T1000 (cell line): ENCODE measurements at places on chromosomes 1 and 21.

- DNase-seq, result no peak
These were observed 536.4 kb upstream of the PTBP2 start for GRCh38 chr1:96185181-96185580.

DNA sequence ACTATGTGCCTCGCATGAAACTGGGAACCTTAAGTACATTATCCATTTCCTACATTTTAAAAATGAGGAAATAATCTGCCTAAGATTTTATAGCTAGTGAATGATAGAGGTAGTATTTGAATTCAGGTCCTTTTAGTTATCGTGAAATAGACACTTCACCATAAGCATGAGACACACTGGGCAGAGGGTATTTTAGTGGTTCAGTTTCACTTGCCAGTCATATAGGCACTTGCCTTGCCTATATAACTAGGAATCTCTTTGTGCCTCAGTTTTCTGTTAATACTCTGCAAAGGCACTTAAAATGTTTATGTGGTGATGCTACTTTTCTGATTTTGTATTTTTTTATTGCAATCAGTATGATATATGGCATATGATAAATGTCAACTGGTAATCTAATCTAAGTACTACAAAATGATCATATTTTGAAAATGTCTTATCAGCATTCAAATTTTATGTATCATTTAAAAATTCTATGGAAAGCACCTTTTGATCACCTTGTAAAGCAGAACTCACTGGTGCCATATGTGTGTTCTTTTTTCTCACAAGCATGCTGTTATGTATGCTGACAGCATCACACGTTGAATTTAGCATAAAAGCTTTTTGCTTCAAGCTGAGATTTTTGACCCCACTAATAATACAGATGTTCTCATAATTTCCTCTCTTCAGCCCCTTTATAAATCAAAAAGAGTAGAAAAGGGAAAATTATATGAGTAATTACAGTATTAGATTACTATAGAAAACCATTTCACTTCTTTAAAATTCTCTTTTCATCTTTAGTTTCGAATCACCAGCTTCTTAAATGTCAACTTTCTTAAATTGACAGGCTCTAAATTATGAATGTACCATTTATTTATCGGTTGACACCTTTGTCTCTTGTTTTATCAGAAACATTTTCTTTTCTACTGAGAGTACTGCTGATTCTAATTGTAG is 52.6 kb downstream of the RPS6KC1 start:
- DNase-seq, result no peak

DNA sequence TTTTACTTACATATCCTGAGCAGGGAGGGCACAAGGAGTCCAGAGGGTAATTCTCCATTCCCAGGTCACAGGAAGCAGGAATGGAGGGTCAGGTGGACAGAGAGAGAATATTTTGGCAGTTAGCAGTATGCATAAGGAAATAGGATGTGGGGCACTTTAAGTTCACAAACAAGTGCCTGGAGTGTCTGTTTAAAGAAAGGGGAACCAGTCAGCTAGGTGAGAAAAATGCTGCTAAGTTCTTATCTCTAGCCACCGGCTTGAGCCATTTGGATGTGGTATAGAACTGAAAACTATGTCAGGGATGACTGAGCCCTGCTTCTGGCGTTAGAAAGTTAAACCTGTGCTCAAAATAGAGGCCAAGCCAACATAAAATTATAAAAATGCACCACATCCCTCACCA is 739.7 kb upstream of the NCAM2 start:
- no peak for DNase-seq

- DNase-seq, result no peak
These were observed 54.4 kb upstream of the WDR26 start for GRCh38 chr1:224488806-224489499.

DNA sequence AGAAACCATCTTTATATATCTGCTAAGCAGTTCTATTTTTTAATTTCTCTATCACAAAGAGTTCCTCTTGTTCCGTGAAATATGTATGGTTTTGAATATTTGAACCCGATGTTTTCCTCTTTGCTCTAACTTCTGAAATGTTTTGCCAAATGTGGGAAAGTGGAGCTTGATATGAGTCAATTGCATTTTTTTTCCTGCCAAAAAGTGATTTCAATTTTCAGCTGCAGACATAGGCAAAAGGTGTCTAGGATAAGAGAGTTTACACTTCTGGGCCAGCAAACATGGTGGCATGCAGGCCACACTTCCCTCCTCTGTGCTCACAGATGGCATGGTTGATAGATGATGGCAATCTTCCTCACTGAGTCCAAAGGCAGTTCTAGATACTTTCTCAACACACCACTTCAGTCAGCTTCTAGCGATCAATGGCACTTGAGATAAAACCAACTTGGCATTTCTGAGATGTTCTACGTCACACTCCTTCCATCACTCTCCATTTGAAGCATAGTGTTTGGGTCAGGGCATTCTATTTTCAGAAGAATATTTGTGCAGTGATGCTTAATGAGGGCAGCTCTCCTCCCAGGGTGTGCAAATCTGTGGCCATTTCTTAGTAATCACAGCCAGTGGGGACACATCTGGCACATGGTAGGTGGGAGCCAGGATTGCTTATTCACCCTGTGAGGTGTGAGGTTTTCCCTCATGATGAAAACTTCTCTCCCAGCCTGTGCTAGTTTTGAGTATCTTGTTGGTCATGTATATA is 54.4 kb upstream of the SCAF4 start:
- DNase-seq, result no peak

DNA sequence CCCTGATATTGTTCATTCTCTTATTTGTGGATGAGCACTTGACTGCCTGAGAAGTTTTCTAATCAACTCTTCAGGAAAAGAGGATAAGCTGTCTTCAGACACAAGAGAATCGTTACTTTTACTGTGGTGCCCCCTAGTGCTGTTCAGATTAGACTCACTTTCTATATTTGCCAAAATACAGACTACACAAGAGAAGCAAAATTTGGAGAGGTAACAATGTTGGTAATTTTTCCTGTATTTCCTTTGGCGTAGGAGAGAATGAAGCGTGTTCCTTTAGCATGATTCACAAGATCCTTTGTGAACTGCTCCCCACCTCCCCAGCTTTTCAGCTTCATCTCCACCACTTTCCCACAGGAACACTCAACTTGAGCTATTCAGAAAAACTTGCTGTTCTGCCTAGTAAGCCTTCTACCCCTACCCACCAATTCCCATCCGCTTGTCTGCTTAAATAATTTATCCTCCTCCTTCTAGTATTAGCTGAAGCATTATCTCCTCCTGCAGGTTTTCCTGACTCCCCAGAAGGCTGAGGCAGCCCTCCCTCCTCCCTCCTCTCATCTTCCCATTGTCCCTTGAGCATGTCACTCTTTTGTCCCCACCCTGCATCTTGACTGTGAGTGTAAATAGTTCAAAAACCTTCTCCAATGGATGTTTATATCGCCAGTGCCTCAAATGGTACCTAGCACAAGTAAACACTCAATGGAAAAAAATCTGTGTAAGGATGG is 4.5 kb downstream of the TNFSF4 start:
- DNase-seq, result peak; percentile 5

DNA sequence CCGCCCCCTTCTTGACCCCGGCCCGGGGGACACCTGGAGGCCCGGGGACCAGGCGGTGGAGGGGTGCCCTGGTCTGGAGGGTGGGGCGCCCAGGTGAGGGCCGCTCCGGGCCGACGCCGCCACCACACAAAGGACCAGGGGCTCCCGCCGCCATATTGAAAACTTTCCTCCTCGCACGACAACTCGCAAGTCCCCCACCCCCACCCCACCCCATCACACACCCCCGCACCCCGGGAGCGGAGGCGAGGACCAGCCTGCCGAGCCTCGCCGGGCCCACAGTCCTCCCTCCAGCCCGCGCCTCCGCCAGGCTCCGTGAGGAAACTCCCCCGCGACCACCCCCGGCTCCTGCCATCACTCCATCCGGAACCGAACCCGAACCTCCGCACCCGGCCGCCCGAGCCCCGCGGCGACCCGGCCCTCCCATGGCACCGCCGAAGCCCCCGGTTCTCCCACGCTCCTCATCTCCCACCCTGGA is 733 bp downstream of the KDM5B start:
- peak; percentile 10 for DNase-seq

- no peak for DNase-seq
These were observed 20.8 kb downstream of the EYA3 start for GRCh38 chr1:28067523-28068090.
